ENCODE measurements at places on chromosomes 2 and 18.
A peak's percentile ranks its signal among the peaks of the same experiment; 100 is the strongest.

DNA sequence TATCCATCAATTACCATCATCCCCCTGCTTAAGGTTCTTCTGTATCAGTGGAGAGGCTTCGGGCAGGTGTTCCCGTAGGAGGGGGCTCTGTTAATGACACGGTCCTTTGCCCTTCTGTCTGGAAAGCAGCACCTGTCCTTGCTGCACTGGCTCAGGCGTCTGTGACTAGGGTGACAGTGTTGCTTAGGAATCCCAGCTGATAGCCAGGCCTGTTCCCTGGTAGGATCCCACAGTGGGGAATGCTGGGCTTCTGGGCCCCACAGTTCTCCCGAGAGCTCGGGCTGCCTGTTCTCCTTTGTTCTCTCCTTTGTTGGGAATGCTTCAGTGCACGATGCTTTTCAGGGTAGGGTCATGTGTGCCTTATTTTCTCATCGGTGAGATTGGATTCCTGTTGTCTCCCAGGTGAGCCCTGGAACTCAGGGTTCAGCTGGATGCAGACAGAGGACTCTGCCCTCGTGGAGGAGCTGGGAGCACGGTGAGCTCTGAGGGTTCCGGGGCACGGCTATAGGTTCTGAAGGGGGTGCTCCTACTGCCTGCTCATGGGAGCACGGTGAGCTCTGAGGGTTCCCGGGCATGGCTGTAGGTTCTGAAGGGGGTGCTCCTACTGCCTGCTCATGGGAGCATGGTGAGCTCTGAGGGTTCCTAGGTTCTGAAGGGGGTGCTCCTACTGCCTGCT, 9.6 kb downstream of the SNTG2 start:
- DNase-seq: no peak

- no peak for DNase-seq
These were observed 372.0 kb downstream of the CMPK2 start for GRCh38 chr2:6493669-6494068.

- DNase-seq: no peak
These were observed 2.7 kb downstream of the IGFBP2 start for GRCh38 chr2:216635701-216636550.

GRCh38 chr2:23926750-23927571, at the start of gene ATAD2B:
TSS of gene ATAD2B (minus strand) at chr2:23927123. CDS start at chr2:23926770, 353 bp downstream.
- DNase-seq: peak; percentile 82

GRCh38 chr2:65786007-65786717, 353.8 kb upstream of the SPRED2 start:
- DNase-seq: no peak

DNA sequence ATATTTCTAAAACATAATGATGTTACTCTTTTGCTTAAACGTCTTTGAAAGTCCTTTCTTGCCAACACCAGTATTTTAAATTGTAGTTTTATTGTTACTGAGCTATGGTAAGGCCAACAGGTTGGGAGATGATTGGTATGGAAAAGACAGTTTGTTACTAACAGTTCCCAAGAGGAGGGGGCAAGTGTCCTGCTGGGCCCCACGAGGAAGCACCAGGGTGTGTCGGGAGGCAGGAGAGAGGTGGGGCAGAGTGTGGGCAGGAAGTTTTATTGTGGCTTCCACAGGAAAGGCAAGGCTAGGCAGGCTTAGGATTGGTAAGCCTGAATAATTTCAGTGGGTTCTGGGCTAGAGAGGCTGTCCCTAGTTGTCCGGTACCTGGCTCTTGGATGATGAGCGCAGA, 134.3 kb downstream of the SOCS6 start:
- no peak for DNase-seq

DNA sequence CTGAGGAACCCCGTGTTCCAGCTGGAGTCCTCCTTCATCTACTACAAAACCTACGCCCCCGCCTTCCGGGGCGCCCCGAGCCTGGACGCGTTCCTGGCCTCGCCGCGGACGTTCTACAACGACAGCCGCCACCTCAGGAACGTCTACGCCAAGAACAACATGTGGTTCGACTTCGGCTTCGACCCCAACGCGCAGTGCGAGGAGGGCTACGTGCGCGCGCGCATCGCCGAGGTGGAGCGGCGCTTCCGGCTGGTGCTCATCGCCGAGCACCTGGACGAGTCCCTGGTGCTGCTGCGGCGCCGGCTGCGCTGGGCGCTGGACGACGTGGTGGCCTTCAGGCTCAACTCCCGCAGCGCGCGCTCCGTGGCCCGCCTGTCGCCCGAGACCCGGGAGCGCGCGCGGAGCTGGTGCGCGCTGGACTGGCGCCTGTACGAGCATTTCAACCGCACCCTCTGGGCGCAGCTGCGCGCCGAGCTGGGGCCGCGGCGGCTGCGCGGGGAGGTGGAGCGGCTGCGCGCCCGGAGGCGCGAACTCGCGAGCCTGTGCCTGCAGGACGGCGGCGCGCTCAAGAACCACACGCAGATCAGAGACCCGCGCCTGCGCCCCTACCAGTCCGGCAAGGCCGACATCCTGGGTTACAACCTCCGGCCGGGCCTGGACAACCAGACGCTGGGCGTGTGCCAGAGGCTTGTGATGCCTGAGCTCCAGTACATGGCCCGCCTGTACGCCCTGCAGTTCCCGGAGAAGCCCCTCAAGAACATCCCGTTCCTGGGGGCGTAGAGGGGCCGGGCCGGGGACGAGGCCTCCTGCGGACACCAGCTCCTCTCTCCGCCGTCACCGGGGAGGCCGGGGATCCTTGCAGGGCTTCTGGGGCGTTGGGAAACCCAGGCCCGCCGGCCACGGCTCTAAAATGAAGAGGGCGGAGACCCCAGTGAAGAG, 5.3 kb upstream of the NEU4 start:
- DNase-seq: no peak

GRCh38 chr18:79797518-79798345, at the start of gene KCNG2:
TSS of gene KCNG2 (plus strand) at chr18:79797938. CDS start at chr18:79863668, 65,730 bp downstream.
- no peak for DNase-seq

Data from HS-27A (cell line).